Stimulated activated CD4-positive, alpha-beta T cell treated with anti-CD3 and anti-CD28 coated beads, Interleukin-1b, Interleukin-23, amount 100 ng/mL, for 48 hours (primary cell): ENCODE measurements at places on chromosomes 6 and 20.
A peak's percentile ranks its signal among the peaks of the same experiment; 100 is the strongest.

- peak; percentile 47 for DNase-seq
Measured at GRCh38 chr6:111565326-111566221, 40.1 kb downstream of the TRAF3IP2 start.

DNA sequence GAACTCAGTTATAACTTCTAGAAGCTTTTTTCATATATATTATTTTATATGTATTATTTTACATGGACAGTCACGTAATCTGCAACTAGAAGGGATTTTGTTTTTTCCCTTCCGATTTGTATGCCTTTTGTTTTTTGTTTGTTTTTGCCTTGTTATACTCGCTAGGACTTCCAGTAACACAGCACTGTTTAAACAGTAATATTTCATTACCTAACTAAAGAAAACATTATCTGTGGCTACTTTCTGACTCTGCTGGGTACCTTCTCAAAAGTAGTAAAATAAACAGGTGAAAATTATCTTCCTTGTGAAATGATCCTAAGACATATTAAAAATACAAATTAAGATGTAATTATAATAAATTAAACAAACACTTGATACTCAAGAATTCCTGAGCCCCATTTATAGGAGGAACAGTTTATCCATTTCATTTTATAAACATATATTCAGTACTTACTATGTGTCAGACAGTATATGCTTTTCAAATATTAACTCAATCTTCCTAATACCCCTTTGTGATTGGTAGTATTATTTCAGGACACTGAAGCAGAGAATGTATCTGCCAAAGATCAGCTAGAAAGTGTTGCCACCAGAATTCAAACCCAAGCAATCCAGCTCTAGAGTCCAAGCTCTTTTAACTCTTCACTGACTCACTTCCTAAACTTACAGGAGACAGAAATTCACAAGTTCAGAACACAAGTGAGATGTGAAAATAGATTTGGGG lies 65.3 kb downstream of the MAP3K5 start:
- DNase-seq = no peak

DNA sequence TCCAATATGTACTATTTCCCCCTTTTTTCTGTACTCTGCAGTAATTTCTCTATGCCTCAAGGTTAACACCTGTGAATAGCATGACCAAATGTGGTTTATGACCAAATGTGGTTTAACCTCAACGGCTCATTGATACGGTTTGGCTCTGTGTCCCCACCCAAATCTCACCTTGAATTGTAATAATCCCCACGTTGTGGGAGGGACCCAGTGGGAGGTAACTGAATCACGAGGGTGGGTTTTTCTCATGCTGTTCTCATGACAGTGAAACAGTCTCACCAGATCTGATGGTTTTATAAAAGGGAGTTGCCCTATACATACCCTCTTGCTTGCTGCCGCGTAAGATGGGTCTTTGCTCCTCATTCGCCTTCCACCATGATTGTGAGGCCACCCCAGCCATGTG lies 18.7 kb downstream of the DEK start:
- DNase-seq = peak; percentile 53

DNA sequence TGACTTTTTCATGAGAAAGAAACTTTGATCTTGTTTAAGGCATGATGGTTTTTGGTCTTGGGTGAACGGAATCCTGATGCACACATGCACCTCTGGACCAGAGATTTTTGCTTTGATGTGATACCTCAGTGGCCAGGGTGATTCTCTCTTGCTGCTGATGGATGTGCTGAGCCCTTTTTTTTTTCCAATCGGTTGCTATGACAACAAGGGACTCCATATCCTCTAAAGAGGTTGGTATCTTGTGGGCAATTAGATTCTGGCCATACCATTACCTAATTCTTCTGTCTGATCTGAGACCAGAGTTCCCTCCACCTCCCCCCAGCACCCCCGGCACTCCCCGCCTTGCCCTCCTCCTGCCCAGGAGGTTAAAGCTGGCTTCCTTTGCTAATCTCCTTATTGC lies 24.9 kb downstream of the PDYN start:
- no peak for DNase-seq

DNA sequence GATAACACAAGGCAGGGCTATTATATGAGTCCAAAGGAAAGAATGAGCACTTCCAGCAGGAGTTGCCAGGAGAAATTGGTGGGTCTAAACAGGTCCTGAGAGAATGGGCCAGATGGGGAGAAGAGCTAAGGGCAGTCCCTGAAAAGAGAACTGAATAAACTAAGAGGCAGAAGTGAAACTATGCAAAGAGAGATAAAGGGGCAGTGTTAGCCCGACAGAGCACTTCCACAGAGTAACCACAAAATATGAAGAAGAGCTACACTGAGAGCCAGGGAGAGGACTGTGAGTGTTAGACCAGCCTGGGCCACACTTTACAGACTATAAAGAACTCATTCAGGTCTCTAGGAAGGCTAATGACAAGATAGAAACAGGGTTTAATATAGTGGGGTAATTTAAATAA lies 43.8 kb downstream of the RALGAPA2 start:
- no peak for DNase-seq

DNA sequence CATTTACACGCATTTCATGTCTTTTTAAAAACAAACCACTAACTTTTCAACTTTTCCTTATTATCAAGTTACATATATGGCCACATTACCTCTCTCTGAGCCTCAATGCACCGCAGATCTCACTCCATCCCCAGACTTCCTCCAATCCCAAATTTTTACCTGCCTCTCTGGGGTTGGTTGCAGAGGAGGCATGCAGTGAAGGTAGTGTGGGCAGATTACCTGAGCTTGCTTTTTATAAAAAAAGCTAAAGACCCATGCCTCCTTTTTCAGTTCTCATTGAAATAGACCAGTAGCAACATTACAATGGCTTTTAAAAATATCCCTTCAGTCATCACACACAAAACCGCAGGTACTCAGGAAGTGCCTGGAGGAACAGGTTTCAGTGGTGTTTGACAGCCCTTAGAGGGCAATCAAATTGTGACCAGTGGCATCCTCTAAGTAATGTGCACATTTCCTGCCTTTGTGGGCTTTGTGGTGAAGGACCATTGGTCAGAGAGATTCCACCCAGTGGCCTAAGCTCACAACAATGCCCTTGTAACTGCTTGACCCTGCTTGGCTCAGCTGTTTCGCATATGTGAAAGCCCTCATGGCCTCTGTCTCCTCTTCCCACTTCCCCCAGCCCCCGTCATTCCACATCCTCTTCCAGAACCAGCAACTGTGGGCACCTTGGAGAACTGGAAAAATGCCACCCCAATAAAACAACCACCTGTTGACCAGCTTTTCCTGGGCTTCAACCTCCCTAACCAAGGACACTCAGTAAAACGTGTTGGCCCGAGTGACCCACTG lies 30.2 kb upstream of the IL17A start:
- no peak for DNase-seq

- DNase-seq = no peak
Measured at GRCh38 chr6:90218959-90219208, 77.8 kb downstream of the BACH2 start.

DNA sequence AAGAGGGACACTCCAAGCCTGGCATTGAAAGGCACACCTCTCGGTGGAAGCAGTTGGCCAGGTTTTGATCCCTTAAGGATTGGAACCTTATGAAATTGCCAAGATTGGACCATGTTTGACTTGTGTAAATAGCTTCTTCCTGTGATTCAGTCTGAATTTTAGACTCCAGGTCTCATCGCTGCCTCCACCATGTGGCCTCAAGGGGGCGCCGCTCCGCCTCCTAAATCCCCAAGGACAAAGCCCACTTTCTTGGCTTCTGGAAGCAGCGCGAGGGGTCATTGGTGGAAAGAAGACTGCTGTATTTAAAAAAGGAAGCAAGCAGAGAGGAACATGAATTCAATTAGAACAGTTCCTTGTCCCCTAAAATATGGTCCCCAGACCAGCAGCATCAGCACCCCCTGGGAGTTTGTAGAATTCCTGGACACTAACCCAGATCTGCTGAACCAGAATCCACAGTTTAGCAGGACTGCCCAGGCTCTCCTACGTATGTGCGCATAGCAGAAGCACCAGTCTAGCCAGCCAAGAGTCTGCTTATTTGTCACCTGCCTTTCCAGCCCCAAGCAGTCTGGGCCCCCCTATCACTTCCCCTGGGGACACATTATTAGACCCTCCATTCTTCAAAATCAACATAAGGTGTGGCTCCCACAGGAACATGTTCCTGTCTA lies 108.5 kb downstream of the LY86 start:
- DNase-seq = peak; percentile 50

GRCh38 chr20:34233687-34234086 lies 7.5 kb upstream of the ASIP start:
- no peak for DNase-seq

GRCh38 chr6:98843271-98844243 lies 9.2 kb downstream of the POU3F2 start:
- no peak for DNase-seq

DNA sequence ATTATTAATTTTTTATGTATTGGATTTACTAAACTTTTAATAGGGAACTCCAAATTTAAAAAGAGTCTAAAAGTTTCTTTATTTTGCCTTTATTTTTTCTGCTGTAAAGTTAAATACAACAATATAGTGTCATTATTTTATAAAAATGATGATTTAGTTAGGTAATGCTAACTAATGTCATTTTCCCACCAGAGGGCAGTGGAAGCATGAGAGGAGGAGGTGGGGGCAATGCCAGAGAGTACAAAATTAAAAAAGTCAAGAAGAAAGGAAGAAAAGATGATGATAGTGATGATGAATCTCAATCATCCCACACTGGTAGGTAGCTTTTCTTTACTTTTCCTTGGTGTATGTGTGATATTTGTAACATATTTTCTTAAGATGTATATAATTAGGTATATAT lies 20.2 kb upstream of the FHL5 start:
- no peak for DNase-seq

DNA sequence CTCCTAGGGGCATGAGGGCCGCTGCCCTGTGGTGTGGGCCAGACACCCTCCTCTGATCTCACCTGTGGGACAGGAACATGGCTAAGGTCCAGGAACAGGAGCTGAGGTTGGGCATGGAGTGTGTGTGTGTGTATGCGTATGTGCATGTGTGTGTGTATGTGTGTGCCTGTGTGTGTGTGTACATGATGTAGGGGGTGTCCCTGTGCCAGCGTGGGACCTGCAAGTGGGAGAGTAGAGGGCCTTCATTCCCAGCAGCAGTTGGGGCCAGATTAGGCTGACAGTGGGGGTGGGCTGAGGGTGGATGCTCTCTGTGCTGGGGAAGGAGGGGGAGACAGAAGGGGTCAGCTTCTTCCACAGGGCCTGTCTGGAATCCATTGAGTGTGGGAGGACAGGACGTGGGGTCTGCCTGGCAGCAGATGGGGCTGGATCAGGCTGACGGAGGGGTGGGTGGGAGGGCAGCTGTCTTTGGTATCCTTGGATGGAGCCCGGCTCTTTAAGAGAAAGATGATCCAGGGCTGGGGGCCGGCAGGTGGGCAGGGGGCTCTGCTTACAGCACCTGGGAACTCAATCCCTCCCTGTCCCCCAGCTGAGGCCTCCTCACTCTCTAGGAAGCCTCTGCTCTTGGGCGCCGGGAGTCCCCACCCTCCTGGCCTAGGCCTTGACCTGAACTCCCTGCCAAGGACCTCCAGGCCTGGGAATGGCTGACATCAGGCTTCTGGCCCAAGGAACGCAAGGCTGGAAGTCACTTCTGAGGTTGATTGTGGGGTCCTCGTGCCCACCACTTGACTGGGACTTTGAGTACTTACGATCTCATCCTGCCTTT lies 44.0 kb downstream of the SPDEF start:
- no peak for DNase-seq

- DNase-seq = no peak
Measured at GRCh38 chr6:25296217-25296905, 17.2 kb downstream of the CARMIL1 start.

- DNase-seq = peak; percentile 84
Measured at GRCh38 chr20:50460608-50461267, 49.4 kb upstream of the PTPN1 start.
